ENCODE measurements at places on chromosomes 16 and 17.

DNA sequence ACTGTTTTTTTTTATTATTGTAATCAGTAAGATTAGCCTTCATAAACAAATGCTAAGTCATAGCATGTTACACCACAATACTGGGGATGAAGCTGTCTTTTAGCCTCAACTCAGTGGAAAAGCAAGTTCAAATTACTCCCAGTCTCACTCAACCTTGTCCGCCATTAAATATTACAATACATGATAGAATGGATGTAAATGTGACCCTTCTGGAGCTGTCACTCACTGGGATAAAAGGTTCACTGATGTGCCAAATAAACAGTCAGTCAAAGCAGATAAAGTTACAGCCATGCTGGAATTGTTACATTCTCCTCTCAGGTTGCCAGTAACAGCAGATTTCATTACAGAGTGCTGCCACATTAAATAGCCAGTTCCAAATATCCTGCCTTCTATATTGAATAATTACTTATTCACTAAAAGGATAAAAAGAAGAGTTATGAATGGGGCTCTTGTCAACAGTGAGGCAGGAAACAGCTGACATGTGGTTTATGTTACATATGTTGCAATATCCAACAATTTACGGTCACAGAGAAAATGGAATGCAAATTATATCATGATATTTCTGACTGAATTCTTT is 53.4 kb downstream of the BRIP1 start:
- no peak for DNase-seq

GRCh38 chr17:376936-377863 is 24.6 kb upstream of the RPH3AL start:
- no peak for DNase-seq

- DNase-seq, result no peak
Observed at GRCh38 chr16:24191876-24192402, 64.2 kb upstream of the CACNG3 start.

DNA sequence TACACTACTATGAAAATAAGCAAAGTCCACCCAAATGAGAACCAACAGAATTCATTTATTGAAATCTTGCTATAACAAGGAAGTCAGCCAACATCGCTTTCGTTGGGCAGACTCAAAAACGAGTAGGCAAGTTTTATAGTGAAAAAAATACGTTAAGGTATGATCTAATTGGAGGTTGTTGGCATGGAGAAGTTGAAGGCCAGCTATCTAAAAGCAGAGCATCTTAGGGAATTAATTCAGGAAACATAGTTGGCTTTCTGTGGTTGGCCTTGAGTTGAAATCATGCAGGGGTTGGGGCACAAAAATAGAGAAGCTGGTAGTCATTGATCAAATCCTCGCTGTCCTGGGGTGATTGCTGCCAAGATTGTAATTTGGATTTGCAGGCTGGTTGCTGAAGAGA is 118.3 kb downstream of the PPM1E start:
- no peak for DNase-seq

- no peak for DNase-seq
Observed at GRCh38 chr17:6305613-6306360, 129.1 kb downstream of the AIPL1 start.

DNA sequence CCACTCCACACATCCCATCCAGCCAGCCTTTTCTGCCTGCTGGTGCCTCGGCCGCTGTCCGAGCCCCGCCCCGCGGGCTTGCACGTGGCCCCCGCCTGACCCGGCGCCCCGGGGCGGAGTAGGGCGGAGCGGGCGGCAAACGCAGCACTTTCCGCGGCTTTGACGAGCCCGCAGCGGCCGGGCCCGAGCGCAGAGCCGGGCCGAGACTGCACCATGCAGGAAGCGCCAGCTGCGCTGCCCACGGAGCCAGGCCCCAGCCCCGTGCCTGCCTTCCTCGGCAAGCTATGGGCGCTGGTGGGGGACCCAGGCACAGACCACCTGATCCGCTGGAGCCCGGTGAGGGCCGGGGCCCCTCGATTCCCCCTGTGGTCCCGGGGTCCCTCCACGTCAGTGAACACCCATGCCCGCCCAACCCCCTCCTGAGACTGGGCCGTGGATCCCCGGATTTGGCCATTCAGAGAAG is at the start of gene HSF4:
HSF4 (plus strand) TSS at position 147 of the 463 bp plus-strand sequence; CDS start at position 214, 67 bp downstream.
- peak; percentile 90 for DNase-seq

DNA sequence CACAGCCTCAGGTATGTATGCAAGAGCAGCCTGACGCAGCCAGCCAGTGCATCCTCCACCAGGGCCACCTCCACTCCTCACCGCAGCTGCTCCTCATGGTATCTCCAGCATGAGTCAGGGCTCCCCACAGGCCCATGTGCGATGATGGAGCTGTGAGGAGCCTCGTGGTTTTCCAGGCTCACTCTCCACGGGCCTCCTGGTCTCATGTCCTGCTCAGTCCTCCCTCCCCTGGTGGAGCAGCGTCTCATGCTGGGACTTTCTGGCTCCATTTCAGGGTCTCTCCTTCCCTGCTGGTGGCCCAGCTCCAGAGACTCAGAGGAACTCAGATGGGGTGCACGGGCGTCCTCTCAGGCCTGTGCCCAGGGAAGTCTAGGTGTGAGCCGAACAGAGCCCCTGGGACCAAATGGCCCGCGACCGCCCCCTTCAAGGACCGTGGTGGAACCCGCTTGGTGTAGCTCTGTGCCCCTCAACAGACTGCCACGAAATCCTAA is 70.4 kb downstream of the METRNL start:
- no peak for DNase-seq

DNA sequence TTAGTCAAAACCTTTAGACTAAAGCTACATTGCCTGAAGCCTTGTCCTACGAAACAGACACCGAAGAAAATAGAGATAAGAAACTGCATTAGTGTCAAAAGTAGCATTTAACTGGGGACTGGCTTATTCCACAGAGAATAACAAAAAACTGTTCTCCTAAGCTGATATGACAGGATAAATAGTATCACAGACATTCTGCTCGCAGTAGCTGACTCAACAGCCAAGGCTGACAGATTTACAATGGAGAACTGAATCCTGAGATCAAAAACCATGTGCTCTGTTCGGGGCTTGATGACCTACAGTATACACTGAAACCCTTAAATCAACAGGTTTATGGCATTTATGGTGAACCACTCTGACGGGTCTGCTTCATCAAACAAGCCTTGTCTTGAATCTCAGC is 25.5 kb downstream of the ADAMTS18 start:
- no peak for DNase-seq

DNA sequence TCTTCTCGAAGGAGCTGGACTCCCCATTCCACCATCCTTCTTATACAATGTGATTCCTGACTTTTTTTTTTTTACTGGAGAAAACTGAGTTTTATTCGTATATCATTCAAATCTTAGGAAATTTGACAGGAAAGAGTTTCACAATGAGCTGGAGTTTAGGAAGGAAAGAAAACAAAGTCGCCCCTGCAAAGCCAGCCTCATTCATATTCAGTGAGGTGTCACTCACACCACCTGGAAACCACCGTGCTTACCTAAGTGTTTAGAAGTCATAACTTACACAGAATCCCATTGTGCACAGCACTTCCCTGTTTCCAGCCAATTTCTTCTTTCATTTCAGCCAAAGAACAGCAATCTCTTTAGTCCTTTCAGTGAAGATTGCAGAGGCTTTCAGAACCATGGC is 90.3 kb upstream of the CHMP6 start:
- no peak for DNase-seq

GRCh38 chr16:79114759-79115158 is 485.8 kb downstream of the MAF start:
- no peak for DNase-seq

- no peak for DNase-seq
Observed at GRCh38 chr17:44642834-44643233, 13.4 kb upstream of the MEIOC start.

GRCh38 chr16:70663524-70664324 is 17.4 kb downstream of the IL34 start:
- no peak for DNase-seq

GRCh38 chr16:66250686-66251431 is 115.6 kb upstream of the CDH5 start:
- no peak for DNase-seq

DNA sequence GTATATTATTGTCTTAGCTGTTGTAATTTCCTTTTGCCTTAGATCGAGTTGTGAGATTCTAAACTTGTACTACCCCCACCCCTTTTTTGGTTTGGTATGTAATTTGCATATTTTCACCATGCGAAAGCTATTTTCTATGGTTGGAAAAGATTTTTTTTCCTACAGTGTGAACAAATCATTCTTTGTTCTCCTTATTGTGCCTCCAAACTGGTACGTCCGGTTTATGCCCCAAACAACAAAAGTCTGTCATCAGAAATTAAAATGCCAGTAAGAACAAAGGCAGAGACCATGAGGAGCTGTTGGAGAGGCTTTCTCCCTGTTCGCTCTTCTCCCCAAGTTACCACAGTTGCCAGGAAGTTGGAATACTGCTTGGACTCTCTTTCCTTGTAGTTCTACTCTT is 66.1 kb downstream of the BCAS3 start:
- DNase-seq, result no peak

- DNase-seq, result peak; percentile 66
Observed at GRCh38 chr16:69411064-69411985, 13.1 kb upstream of the CYB5B start.

DNA sequence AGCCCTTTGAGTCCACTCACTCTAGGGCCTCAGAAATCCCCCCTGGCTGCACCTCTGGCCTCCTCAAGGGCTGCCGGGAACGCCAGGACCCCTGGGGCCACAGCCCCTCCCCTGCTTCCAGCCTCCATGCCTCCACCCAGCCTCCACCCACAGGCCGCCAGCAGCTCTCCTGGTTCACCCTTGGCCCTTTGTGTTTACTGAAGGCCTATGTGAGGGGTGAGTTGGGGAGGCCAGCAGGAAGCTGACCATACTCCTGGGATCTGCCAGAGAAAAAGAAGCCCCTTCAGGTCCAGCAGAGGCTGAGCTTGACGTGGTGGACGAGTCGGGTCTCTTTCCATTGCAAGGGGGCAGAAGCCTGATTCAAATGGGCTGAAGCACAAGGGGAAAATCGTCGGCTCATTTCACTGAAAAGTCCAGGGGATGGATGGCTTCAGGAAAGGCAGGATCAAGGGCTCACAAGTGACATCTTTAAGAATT is 18.3 kb upstream of the ATP2A3 start:
- DNase-seq, result no peak

- no peak for DNase-seq
Observed at GRCh38 chr17:6352801-6353560, 81.9 kb downstream of the AIPL1 start.

DNA sequence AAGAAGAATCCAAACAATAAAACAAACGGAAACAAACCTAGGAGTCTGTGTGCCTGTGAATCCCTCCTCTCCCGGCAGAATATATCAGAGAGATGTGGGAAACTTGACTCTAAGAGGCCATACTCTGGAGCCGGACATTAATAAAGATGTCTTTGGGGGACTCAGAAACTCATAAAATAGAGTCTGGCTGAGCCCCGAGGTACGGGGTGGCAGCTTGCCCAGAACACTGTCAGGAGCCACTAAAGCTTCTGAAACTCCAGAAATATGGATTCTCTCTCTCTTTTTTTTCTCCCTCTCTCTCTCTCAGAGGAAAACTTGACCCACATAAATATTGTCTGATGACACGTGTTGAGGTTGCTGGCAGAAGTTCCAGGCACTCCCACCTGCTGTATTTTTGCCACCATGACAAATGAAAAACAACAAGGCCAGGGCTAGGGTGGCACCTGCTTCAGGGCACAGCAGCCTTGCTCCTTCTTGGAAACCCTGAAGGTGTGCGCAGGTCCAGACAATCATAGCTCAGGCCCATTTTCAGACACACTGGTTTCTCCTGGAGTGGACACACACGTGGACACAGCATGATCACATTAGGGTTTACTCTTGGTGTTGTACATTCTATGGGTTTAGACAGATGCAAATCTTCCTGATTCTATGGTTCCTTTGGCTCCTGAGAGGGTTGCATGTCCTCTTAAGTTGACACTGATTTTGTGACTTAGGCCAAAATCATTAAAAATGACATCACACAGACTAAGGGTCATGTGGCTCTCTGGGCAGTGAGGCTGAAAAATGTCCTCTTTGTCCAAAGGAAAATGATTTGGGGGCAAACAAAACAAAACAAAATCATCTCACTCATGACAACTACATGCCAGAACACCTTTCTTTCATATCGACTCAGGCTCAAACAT is 282.6 kb upstream of the IRX3 start:
- DNase-seq, result no peak

DNA sequence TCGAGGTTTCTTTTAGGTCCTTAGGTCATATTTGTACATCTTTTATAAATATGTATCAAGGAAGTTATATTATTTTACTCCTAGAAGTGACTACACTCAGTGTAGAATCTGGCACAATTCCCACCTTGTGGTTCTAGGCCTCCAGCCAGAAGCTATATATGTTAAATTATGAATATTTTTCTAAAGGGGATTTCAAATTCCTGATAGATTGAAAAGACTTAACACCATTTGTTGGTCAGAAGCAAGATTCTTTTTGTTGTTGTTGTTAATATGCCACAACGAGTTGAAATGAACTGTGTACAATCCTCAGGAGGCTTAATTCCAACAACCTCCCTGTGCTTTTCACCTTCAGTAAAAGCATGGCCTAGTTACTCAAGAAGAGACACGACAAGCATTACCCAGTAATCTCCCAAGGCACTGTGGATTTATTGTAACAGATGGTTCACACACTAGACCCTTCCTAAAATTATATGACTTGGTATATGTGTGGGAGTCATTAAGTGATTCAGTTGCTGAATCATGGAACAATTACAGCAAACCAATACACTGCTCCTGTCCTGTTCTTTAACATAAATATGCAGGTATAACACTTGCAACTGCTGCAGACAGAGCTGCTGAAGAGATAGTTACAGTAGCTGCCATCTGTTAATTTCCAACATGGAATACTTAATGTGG is 964.4 kb upstream of the GOT2 start:
- no peak for DNase-seq

- DNase-seq, result no peak
Observed at GRCh38 chr16:29983420-29984136, 9.9 kb downstream of the TAOK2 start.

GRCh38 chr16:56620339-56620897 is 5.2 kb upstream of the MT1E start:
- no peak for DNase-seq

GRCh38 chr16:84132527-84133285 is 12.3 kb downstream of the HSDL1 start:
- DNase-seq, result no peak

GRCh38 chr16:22035153-22035552 is 27.2 kb downstream of the MOSMO start:
- no peak for DNase-seq

DNA sequence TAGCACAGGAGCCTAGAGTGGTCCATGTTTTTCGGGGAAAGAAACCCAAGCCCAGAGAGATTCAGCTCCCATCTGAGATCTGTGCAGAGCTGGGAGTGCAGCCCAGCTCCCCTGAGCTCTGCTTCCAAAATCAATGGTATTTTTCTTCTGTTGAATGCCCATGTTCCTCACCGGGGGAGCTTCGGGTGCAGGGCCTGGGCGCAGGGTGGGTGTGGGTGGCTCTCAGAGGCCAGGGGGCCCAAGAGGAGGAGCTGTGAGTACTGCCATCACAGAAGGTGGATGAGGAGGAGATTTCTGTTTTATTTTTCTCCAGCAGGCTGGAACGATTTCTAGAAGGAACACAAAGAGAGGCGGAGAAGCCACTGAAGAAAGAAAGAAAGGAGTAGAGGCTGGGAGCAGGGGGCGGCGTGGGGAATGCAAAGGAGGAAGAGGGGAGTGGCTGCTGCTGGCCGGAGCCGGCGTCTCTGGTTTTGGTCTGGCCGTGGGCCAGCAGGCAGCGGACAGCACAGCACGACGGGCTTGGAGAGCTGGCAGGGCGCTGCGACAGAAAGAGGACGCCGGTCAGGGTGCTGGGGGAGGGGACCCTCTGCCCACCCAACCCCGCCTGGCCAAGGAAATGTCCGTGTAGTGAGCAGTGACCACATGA is 76.2 kb upstream of the KSR1 start:
- DNase-seq, result no peak

Data from trophoblast cell (in vitro differentiated cells and primary cell).